ENCODE measurements at places on chromosomes 13 and 19. TPM values are rescaled to one million over a fixed set of nuclear protein-coding genes. Genes with fewer than 3 reads are reported as not detected.

Gene SMIM17
- total RNA-seq: 0.81 TPM

GRCh38 chr13:32391101-32391619, 36.8 kb downstream of the N4BP2L1 start:
- no peak for DNase-seq

- no peak for DNase-seq
These were observed 4.6 kb downstream of the GNA11 start for GRCh38 chr19:3098515-3099346.

DNA sequence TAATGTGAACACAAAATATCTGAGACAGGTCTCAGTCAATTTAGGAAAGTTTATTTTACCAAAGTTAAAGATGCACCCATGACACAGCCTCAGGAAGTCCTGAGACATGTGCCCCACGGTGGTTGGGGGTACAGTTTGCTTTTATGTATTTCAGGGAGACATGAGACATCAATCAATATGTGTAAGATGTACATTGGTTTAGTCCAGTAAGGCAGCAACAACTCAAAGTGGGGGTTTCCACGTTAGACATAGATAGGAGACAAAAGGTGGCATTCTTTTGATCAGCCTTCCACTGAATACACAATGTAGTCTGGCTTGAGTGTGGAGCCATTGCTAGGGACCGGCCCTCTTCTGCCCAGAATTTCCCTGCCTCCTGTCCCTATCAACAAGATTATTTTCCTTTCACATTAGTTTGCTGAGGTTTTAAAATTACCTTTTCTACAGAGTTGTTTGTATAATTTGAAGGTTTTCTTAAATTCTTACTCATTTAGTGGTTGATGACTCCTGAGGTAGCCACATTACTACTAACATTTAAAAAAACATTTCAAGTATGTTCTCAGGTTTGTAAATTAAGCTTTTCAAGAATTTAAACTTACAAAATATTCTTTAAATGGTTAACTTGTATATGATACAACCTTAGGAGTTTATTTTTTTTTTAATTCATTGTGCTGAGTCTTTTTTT, 33.2 kb downstream of the RNASEH2B start:
- no peak for DNase-seq

- no peak for DNase-seq
These were observed 12.1 kb downstream of the SAE1 start for GRCh38 chr19:47142779-47143178.

GRCh38 chr19:36258028-36258875, 43.3 kb downstream of the ZNF146 start:
- no peak for DNase-seq

- no peak for DNase-seq
These were observed 13.8 kb downstream of the C1QTNF9 start for GRCh38 chr13:24323036-24323738.
